ENCODE measurements at places on chromosomes 3 and 15.

DNA sequence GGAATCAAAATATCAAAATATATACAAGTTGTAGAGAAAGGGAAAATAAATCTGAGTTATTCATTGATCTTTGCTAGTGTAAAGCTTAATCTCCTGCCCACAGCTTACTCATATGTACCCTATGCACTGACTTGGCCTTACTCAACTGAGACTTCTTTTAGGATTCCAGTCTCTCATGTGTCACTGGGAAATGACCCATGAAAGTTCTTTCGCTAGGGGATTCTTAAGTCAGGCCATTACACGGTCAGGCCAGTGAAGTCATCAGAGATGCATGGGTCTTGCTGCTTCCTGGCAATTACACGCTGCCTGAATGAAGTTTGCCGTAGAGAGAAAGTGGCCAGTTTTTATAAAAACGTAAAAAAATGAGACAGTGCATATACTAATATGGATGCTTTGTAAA lies 20.7 kb upstream of the LPP start:
- no peak for DNase-seq

- no peak for DNase-seq
Observed at GRCh38 chr3:140948460-140949249, 7.0 kb downstream of the SLC25A36 start.

DNA sequence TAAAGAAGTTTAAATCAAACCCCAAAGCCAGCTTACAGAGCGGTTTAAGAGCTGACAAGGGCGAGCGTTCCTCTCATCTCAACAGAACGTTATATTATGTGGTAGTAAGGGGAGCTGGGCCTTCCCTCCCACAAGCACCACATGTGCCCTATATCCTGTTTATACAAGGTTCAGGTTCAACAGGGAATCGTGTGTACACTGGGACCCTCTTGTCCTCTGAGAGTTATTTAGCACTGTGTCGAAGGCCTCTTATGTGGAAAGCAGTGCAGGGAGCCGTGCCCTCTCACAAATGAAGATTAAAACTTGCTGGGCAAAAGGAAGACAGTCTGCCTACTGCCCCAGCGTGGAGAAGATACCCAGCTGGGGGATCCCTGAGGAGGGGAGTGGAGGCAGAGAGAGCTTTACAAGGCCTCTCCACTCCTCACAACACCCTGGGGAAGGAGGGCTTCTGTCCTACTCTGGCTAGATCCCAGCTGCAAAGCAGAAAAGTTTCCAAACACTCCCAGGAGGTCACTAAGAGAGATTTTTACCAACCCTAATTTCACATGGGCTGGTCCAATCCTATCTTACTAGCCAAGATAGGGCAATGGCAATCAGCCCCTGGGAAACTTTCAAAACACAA lies 2.9 kb downstream of the TLE3 start:
- DNase-seq, result no peak

DNA sequence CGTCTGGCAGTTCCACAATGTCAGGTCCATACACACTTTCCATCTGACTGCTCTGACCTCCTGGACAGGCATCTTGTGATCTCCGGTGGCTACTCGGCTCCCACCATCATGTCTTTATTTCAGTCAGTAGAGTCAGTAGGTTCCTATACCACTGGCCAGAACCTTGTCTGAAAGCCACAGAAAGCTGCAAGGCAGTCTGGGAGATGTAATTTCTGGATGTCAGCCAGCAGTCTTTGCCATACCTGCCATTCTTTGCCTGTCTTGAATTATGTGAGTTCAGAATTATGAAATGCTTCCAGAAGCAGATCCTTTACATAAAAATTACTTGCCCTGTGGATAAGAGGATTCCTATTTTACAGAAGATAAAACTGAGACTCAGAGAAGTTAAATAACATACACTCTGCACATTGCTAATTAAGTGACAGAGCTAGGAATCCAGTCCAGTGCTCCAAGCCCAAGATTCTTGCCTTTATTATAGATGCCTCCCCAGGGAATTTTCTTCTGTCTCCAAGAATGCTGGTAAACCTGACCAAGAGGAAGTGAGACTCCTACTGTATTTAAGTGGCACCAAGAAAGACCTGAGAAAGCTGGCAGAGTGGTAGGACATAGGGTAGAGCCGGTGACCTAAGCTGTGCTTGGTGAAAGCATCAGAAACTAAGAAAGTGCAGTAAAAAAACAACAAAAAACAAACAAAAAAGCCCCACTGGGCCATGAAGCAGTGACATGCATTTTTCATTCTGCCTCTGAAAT lies 75.6 kb downstream of the IQCH start:
- DNase-seq, result no peak

- DNase-seq, result no peak
Observed at GRCh38 chr3:128503164-128503651, 10.2 kb upstream of the GATA2 start.

GRCh38 chr3:171168551-171168950 lies 142.0 kb upstream of the SLC2A2 start:
- no peak for DNase-seq
